ENCODE measurements at places on chromosomes 2 and 18.

DNA sequence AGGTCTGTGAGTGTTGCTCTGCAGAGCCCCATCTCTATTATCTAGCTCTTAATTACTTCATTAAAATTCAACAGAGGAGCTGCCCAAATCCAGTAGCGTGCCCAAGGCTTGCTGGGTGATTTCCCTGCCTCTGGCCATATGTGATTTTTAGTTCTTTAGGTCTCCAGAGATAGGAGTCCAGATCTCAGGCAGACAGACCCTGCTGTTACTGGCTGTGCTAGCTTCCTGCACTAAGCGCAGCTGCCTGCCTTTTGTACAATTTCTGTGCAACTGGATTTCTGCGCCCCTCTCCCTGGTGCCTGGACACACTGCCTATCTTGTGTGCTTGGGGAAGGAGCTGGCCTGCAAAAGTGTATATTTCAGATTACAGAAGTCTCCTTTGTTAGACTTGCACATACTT, 136.5 kb downstream of the TDRD15 start:
- no peak for DNase-seq

- DNase-seq = no peak
Measured at GRCh38 chr18:36798738-36799473, 29.9 kb downstream of the TPGS2 start.

DNA sequence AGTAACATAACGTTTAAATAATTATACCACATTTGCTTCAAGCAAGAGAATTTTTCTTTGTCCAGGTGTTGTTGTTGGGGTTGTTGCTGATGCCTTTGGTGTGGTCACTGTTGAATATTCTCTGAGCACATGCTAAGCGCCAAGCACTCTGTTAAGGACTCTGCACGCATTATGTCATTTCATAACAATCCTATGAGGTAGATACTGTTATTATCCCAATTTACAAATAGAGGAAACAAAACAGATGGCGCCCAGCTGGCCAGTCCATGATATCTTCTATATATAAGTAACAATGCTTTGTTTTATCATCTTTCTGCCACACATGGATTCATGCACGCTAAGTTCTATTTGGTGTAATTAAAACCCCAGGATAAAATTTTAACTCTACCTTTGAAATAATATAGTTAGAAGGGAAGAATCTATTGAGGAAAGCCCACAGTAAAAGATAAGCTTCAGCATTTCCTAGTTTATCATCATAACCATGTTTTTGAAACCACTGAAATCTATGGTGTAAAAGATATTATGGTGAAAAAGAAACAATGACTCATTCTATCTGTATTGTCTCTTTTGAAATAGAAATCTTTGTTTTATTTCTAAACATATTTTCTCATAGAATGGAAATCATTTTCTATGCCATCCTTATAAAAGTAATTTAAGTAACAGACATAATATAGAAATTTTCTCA, 199.7 kb downstream of the PID1 start:
- peak; percentile 44 for DNase-seq

DNA sequence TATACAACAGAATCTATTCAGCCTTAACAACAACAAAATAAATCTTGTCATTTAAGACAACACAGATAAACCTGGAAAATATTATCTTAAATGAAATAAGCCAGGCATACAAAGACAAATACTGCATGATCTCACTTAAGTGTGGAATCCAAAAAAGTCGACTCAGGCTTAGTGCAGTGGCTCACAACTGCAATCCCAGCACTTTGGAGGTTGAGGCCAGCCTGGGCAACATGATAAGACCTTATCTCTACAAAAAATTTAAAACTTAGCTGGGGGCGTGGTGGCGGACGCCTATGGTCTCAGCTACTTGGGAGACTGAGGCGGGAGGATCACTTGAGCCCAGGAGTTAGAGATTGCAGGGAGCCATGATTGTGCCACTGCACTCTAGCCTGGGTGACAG, 75.2 kb upstream of the RNU4ATAC start:
- no peak for DNase-seq

DNA sequence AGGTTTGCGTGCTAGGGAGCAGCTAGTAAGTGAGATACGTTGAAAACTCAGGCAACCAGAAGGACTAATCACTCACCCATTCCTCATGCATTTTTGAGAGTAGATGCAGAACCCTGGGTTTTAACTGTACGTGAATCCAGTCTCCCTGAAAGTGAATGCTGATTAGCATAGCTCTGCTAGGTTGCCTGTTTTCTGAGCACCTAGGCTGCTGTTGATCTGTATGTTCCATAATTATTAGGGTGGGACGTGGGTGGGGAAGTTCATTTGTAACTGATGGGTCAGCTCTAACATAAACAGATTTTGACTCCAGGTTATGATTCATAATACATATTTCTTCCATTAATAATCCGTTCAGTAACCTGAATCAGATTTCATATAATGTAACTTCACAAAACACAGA, 379.0 kb upstream of the FANCL start:
- DNase-seq = no peak

GRCh38 chr2:179595284-179595683, 266.1 kb downstream of the ZNF385B start:
- DNase-seq = no peak

DNA sequence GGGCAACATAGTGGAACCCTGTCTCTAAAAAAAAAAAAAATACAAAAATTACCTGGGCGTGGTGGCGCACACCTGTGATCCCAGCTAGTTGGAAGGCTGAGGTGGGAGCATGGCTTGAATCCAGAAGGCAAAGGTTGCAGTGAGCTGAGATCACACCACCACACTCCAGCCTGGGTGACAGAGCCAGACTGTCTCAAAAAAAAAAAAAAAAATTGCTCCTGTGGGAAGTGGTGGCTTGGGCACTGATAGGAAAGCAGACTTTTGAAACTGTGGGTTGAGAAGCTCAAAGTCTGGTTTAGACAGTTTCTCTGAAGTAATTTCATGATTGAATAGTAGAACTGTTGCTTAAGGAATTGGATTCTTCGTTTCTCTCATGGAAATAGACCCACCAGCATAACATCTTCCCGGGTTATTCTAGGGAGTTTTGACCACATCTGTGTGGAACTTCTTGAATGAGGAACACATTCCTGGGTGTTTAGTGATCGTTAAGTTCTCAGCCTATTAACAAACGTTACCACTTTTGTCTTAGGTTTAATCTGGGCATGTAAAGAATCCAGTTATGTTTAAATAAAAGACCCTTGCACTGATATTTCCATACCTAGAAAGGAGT, 33.5 kb downstream of the GRHL1 start:
- DNase-seq = no peak

DNA sequence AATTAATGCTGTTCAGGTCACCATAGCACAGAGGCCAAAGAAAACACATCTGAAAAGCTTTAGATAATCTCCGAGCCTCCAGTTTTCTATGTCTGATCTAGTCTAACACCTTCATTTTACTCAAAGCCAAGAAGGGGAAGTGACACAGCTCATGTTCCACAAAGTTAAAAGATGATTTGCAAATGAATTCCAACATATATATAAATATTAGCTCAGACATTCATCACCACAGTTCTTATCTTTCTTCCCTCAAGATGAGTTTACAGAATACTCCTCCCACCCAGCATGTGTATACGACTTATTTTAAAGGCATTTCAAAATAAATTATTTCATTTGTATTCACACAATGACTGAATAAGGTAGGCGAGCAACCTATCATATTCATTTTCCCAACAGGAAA, 82.4 kb downstream of the AAK1 start:
- DNase-seq = no peak

DNA sequence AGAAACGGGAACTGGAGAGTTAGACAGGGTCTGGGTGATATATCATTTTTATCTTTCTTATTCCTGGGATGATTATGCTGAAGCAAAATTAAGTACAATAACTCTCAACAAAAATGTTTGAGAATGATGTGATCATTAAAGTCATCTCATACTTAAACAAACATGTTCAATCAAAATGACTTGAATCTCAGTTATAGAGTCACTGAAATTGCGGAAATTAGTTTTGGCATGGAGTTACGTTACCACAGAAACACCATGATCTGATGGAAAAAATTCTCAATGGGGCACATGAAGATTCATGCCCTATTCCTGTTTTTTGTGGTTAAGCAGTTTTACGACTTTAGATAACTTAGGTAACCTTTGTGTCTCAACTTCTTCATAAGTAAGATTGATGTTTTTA, 757.7 kb downstream of the EPHA4 start:
- DNase-seq = no peak

GRCh38 chr2:240286596-240286995, 146.1 kb upstream of the OTOS start:
- no peak for DNase-seq

GRCh38 chr2:154375579-154375931, 322.9 kb upstream of the KCNJ3 start:
- peak; percentile 33 for DNase-seq

- no peak for DNase-seq
Measured at GRCh38 chr18:74940856-74941255, 268.1 kb downstream of the PTGR3 start.

DNA sequence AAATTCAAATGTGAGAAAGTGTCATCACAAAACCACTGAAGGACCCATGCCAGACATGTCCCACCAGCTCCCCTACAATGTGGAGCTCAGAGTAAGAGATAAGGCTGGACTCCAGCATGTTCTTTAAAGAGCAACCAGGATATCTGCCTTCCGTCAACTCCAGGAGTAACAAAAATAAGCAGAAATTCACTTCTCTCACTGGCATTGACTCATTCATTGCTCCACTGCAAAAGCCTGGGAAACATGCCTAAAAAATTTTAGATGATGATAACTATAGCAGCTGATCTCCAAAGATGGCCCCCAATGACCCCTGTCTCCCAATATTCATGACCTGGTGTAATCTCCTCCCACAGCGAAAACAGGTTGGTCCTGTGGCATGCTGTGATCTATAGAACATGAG, 314.5 kb downstream of the NCKAP5 start:
- DNase-seq = no peak

DNA sequence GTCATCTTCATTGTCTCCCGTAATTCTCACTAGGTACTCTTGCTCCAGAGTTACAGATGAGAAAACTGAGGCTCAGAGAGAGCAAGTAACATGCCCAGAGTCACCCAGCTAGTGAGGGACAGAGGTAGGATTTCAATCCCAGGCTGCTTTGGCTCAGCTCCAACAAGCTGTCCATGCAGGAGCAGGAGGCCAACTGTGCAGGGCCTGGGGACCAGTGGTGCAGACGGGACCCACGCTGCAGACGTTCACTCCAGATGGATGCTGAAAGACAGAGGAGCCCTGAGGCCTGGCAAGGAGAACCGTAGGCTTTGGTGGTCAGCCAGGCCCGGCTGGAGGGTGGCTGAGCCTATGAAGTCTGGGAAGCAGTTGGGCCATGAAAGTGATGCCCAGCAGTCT, 102.6 kb downstream of the MCFD2 start:
- no peak for DNase-seq

DNA sequence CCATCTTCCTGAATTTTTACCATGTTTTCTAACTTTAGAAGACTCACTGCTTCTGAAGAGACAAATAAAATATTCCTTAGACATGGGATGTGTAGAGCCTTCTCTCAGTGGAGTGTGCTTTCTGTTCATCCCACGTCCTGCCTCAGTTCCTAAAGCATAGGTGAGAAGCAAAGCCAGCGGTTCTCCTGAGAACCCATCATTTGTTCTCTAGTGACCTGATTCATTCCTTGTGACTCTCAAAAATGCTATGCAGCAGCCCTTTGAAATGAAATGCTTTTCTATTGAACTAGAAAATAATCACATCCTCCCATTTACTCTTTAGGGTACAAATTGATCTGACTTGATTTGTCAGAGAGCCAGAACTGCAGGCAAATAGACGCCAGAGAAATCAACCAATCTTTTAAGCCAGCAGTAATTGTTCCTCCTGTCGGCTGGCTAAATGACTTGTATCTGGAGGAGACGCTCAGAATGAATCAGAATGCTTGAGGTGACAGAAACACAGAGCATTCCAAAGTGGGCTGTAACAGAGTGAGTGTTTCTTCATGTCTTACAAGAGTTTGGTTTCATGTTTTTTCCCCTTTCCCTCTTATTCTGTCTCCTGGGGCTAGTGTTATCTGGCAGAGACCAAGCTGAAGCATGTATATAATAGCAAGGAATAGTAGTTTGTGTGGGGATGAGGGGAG, 81.3 kb upstream of the TMEM178A start:
- no peak for DNase-seq

DNA sequence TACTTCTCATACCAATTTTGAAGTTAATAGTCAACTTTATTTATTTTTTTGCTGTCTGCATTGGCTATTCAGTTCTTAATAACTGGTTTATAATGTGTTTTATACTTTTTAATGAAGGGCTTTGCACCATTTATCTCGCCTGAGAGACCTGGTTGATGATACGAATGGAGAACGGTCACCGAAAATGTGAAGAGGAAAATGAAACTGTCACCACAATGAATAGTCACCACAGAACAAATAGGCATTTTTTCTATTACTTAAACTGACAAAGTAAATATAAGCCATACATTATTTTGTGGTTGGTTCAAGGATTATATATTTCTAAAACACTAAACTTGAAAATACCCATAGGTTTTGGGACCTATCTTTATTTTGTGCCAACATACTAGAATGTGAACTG, 20.4 kb downstream of the C18orf54 start:
- no peak for DNase-seq

DNA sequence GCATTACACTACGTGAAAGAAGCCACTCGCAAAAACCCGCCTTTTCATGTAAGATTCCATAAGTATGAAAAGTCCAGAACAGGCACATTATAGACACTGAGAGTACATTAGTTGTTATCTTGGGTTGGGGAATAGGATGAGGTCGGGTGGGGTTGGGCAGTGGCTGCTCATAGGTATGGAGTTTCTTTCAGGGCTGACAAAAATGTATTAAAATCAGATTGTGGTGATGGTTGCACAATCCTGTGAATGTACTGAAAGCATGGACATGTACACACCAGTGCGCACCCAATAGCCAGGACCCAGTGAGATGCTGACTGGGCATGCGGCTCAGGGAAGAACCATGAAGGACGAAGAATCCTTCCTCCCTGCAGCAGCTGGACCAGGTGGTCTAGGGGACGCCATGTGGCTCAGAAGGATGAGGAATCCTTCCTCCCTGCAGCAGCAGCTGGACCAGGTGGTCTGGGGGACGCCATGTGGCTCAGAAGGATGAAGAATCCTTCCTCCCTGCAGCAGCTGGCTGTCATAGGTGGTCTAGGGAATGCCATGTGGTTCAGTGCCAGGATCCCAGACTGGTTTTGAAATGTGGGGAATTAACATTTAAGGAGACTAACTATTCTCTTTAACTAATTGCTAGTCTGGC, 50.1 kb downstream of the MBP start:
- DNase-seq = no peak

- DNase-seq = no peak
Measured at GRCh38 chr2:109083771-109084170, 45.2 kb upstream of the SH3RF3 start.

DNA sequence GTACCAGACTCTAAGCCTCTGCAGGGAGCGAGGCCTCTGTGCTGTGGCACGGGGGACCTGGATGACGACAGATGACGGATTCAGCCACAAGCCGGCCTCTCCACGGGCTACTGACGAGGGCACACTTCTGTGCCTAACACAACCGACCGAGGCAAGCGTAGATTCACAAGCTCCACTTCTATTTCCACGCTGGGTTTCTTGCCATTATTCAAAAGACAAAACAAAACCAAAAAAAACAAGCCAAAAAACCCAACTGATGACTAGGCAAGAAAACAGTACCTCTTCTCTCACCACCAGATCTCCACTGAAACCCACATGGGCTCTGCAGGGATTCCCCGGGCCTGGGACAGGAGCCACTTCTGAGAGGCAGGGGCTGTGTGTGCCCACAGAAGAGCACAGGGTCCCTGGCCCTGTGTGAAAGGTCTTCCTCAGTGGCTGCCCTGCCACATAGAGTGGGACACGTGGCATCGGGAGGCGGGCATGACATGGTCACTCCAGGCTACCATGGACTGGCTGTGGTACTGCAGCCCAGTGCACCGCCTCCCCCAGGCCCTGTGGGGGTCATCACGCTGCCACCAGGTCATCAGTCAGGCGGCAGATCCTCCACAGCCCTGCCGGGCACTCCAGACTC, 254.7 kb downstream of the HDAC4 start:
- DNase-seq = no peak

Measured in NCI-H1930 (cell line).